ENCODE measurements at places on chromosomes 12 and 14.
A peak's percentile ranks its signal among the peaks of the same experiment; 100 is the strongest.

GRCh38 chr12:113582521-113583218 is 111.0 kb upstream of the LHX5 start:
- no peak for DNase-seq

DNA sequence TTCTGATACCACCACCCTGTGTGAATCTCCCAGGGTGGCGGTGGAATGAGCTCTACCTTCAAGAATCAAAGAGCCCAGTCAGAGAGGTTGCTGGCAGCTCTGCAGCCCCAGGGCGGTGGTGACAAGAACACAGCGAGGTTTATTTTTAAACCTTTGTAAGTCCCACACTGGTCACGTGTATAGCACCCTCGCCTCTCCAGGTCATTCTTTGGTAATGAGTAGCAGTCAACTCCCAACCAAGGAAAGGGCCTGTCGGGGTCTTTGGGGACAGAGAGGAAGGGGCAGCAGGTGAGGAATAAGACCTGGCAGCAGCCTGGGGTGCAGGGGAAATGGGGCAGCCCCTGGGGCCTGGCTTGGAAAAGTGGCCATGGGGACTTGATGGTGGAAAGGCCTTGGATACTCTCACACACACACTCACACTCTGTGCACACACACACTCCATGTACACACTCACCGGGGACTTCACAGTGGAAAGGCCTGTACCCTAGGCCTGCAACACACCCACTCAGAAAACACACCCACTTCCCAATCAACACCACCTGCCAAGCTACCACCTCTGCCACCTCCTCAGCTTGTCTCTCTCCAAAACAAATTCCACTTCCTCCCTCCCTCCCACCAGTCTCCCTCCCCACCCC is 178.6 kb downstream of the DPF3 start:
- no peak for DNase-seq

GRCh38 chr12:69056743-69057515 is 124.0 kb upstream of the CPM start:
- no peak for DNase-seq

DNA sequence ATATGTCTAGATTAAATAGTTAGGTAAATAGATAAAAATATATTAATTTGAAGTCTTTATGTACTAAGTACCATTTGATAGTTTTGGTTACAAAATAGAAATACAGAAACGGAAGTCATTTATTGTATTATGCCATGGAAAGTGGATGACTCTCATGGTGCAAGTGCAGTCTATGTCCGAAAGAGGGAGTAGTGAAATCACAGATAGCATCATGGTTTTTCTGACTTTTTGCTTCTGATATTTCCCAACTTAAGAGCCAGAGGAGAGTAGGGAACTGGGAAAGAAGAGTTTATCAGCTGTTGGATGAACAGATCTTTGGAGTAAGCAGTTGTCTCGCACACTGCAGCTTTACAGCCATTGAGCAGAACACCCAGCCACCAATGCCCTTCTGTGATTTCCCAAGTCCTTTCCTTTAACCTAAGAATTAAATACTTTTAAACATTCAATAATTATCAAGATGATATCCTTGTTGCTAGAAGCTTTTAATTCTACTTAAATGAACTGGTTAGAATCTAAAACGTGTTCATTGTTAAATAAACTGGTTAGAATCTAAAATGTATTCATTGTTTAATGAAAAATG is 18.4 kb upstream of the SRGAP1 start:
- DNase-seq, result no peak

DNA sequence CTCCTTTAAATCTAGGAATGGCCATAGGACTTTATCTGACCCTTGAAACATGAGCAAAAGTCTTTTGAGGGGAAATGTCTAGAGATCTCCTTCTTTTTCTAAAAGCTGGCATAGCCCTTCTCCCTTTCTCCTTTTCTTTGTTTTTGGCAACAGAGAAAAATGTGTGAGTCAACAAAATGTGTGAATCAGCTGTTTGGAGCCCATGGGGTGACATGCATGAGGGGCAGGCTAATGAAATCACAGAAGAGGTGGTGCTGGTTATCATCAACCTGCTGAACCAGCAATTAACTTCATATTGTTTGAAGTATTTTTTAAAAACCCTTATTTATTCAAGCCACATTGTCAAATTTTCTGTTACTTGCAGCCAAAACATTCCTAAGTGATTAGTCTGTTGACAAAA is 132.3 kb downstream of the CCDC59 start:
- DNase-seq, result no peak

DNA sequence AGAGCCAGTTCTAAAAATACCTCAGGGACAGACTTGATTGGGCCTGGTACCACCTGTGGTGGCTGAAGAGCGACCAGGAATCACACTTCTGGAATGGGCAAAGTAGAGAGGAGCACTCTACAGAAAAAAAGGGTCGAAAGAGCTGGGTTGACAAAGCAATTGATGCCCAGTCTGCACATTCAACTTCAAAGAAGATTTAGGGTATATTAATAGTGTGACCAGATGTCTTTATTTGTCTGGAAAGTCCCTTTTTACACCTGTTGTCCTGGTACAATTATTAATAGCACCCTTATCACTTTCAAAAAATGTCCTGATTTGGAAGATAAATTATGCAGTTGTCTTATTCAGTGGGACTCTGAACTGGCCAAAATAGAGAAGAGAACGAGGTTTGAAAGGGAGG is 137.5 kb downstream of the DYRK2 start:
- no peak for DNase-seq

DNA sequence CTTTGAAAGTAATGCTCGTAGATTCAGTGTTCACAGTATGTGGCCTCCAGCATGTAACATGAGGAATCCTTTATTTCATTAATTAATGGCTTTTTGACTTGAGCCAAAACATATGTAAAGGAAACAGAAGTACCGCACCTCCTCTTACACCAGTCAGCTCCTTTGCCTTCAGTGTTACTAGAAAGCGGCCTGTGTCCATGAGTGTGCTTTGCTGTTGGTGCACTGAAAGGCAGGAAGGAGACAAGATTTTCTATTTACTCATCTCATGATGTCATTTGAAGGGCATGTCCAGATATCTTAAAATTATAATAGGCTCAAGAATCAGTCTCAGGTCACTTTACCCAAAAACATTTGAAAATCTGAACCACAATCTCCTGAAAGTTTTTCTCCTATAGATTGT is 9.9 kb upstream of the CCT2 start:
- no peak for DNase-seq

- no peak for DNase-seq
Observed at GRCh38 chr12:18421867-18422266, 160.5 kb downstream of the PIK3C2G start.

DNA sequence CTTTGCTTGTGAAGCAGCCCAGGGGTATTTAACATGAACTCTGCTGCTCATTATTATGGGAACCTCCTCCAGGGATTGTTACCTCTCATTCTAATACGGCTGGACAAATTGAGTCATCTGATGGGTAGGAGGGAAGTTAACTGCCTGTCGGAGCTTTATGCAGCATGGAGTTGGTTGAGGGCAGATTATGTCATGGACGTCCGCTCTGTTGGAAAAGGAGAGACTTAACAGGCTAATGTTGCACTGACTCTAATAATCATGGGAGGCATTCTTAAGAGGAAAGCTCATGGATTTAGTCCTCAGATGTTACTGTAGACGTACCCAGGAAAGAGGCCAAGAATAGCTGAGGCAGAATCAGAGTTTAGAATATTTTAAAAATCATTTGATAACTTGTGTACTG is 9.9 kb downstream of the POP5 start:
- no peak for DNase-seq

- DNase-seq, result no peak
Observed at GRCh38 chr12:130053651-130054069, 108.6 kb upstream of the FZD10 start.

GRCh38 chr12:101604132-101604531 is 9.4 kb downstream of the MYBPC1 start:
- DNase-seq, result no peak

- peak; percentile 68 for DNase-seq
Observed at GRCh38 chr12:67630373-67631088, 18.0 kb upstream of the DYRK2 start.

DNA sequence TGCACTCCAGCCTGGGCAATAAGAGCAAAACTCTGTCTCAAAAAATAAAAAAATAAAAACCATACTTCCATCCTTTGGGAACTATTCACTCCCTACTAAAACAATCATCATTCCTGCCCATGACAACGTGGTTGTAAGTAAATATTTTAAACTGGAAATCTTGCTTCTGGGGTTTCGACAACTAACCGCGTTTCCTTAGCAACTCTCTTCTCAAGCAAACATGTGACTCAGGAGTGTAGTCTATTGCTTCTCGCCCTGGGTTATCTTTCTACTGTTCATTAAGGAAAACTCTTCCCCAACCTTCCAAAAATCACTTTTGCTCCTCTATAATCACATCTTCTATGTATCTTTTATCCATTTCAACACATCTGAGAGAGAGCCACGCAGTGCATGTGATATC is 21.8 kb downstream of the APPL2 start:
- DNase-seq, result no peak

DNA sequence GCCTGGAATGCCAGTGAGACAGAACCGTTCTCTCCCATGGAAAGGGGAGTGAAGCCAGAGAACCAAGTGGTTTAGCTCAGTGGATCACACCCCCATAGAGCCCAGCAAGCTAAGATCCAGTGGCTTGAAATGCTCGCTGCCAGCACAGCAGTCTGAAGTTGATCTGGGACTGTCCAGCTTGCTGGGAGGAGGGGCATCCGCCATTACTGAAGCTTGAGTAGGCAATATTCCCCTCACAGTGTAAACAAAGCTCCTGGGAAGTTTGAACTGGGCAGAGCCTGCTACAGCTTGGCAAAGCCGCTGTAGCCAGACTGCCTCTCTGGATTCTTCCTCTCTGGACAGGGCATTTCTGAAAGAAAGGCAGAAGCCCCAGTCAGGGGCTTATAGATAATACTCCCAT is 374.3 kb upstream of the DCN start:
- no peak for DNase-seq

DNA sequence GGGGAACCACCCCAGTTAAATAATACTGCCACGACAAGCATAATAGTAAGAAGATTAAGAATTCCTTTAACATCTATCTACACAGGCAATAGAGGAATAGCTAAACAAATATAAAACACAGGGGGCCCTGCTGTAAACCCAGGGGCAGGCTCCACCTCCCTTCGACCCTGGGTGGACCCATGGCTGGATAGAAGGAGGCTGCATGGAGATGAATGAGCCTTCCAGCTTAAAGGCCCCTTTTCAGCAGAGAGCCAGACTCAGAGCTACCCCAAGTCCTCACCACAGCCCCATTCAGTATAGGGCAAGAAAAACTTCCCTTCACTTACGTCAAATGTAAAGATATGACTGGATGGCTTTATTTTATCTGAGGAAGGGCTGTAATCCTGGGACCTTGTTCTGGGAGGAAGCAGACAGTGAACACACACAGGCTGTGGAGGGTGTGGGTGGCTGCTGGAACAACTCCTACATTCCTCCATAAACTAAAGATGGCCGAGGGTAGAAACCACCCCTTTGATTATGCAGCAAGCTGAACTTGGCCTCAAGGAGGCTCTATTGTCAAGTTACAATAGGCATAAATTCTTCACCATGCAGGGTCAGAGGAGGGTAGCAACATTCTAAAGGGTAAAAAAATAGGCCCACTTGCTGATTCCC is 30.4 kb downstream of the NUAK1 start:
- DNase-seq, result no peak

DNA sequence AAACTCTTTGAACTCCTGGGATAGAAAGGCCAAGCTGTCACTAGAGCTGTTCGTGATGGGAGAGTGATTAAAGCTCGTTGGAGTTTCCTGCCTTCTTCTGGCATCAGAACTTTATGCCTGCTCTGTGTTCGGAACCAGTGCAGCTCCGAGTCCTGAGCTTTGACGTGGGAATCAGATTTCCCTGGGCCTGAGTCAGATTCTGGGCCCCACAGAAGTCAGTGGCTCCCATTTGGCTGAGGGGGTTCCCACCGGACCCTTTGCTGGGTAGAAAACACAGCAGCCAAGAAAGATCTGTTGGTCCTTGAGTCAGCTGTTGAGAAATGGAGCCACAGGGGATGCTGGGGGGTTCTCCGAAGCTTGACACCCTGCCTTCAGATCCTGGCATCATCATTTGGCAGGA is 238.0 kb downstream of the CHST11 start:
- no peak for DNase-seq

DNA sequence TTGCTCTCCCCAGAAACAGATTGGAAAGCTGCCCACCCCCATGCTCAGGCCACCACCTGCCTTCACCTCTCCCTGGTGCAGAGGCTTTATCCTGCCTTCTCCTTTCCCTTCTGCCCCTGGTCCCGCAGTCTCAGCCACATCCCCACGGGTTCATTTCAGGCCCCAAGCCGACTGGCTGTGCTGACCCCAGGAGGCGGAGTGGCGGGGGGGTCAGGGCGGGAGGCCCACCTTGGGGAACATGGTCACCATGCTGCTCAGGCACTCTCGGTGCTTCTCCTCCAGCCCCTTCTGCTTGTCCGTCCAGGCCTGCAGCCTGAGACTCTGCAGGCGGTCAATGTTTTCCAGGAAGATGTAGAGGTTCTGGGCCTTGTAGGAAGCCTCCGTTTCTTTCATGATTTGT is 6.9 kb downstream of the FAM186B start:
- DNase-seq, result no peak

DNA sequence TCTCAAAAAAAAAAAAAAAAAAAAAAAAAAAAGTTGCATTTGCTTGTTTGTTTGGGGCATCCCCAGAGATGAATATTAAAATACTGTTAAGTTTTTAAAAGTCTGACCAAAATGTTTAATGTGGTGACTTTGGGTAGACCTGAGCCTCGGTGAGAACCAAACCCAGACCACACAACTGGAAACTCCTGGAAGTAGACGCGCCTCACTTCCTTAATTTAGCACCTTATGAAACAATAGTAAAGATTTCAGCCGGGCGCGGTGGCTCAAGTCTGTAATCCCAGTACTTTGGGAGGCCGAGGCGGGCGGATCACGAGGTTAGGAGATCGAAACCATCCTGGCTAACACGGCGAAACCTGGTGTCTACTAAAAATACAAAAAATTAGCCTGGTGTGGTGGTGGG is 9.3 kb downstream of the NFKBIA start:
- DNase-seq, result no peak

DNA sequence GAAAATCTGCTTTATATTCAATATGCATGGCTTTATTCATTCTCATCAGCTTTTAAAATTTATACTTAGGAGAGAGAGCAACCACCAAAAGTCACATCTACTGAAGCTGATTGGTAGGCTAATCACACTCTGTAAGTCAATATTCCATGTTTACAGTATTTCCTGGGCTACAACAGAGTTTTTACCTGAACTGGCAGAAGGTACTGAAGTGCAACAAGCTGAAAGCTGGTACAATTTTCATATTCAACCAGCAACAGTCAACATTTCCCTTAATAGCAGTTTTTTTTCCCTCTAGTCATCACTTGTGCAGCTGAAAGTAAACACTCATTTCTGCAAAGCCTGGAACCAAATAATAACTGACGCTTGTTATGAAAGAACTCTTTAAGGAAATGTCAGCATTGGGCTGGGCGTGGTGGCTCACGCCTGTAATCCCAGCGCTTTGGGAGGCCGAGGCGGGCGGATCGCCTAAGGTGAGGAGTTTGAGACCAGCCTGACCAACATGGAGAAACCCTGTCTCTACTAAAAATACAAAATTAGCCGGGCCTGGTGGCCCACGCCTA is 12.9 kb downstream of the BRAP start:
- no peak for DNase-seq

GRCh38 chr14:75562089-75562488 is 16.3 kb upstream of the FLVCR2 start:
- DNase-seq, result peak; percentile 49

All from stimulated activated CD8-positive, alpha-beta memory T cell treated with anti-CD3 and anti-CD28 coated beads, Interleukin-4, amount 100 ng/mL, for 24 hours (primary cell).